ENCODE measurements at places on chromosomes 6 and 20.

DNA sequence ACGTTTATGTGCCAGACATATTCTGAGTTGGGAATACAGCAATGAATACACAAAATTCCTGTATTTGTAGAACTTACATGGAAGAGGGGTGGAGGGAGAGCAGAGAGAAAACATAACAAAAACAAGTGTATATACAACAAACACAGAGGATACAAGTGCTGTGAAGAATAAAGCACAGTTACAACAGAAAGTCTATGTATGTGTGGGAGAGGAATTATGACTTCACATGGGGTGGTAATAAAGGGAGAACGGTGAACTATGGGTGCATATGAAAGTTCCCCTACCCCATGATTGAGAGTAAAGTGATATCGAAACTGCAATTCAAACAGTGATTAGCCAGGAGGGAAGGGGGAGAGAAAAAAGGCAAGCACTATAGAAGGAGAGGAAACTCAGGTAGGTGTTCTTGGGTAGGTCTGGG is 24.6 kb downstream of the HBS1L start:
- no peak for DNase-seq

- DNase-seq: peak; percentile 68
Measured at GRCh38 chr6:166862287-166862977, 93.9 kb downstream of the RNASET2 start.

GRCh38 chr6:70059039-70059719 is 192.8 kb downstream of the COL19A1 start:
- DNase-seq: no peak

DNA sequence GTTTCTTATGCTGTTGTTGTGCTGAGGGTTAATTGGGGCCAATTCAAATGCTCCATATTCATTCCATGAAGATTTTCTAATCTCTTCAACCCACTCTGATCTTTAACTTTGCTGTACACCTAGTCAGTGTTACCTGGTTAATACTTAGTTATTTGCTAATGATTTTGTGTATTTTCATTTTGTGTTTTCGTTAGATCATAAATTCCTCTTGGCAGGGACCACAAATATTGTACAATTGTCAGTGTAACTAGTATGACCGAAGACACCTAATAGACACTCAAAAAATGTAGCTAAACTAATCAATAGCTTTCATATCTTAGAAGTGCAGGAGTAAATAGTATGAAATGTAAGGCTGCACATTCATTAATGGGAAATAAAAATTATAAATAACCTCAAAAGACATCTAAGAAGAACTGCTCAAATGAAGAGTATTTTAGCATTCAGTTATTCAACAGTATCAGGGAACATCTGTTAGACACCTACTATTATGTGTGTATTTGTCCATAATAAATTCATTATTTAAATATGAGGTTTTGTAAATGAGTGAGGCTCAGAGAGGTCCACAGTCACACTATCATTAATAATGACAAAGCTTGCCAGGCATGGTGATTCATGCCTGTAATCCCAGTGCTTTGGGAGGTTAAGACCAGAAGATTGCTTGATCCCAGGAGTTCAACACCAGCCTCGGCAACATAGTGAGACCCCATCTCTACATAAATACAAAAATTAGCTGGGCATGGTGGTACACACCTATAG is 13.4 kb upstream of the HSF2 start:
- no peak for DNase-seq

DNA sequence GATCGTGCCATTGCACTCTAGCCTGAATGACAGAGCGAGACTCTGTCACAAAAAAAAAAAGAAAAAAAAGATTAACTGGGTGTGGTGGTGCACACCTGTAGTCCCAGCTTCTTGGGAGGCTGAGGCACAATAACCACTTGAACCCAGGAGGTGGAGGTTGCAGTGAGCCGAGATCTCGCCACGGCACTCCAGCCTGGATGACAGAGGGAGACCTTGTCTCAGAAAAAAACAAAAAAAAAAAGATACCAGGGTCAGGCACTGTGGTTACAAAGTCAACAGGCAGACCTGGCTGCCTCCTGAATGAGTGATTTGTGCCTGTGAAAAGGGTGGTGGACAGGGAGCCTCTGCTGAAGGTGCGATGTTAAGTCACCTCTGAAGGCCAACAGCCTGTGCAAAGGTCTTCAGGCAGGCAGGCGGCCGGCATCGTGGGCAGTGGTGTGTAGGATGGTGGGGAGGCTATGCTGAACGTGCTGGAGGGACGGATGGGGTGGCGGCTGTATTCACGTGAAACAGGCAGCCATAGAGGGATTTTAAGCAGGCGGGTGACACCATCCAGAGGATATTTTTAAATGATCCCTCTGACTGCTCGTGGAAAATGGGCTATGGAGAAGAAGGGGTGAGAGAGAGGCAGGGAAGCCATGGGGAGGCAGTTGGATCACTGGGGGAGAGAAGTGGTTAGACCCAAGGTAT is 41.4 kb downstream of the NOL4L start:
- no peak for DNase-seq

DNA sequence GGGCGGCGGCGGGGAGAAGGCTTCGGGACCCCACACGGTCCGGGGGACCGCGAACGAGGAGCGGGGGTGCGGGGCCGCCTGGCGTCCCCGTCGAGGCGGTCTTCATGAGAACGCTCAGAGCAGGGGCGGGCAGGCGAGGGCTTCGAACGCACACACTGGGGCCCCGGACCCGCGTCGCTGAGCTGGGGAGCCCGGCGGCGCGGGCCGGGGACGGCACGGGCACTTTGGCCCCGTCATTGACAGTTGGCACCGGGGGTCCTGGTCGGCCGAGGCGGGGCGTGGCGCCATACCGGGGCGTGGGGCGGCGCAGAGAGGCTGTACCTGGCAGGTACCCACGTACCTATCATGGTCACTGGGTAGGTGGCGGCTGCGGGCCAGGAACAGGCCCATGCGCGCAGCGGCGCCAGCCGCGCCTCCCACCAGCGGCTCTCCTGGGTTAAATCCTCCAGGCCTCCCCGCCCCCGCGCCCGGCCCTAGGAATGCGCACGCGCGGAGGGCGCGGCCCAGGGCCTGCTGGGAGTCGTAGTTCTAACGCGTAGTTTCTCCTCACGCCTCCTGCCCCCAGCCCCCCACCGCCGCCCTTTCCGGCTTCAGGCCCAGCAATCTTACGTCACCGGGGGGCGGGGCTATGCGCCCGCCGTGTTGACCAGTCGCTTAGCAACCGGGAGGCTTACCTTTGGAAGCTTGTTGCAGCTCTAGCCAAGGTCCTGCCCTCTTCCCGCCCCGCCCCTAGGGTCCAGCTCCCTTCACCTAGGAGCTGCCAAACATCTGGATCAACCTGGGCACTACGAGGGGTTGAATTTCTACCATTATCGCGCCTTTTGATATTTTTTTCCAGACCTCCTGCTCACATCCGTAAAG is at the start of the genes PACRG and PRKN:
PACRG (plus strand) TSS at position 653 of the 861 bp plus-strand sequence.
PRKN (minus strand) TSS at position 445 of the 861 bp plus-strand sequence.
- DNase-seq: peak; percentile 99

GRCh38 chr20:57909763-57910331 is 200.0 kb upstream of the PMEPA1 start:
- DNase-seq: no peak

DNA sequence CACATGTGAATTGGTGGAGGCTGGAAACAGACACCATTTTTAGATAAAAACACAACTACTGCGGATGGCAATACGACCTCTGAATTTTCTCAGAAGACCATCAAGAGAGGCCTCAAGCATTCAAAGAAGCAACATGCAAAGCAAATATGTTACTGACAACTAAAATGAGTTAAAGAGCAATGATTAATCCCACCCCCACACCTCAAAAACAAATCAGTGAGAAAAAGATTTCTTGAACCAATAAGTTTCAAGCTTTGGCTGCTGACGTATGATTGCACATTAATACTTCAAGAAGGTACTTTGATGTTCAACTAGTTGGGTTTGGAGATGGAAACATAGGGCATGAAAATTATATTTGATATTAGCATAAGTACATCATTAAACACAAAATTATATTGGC is 982 bp downstream of the MMUT start:
- DNase-seq: no peak

DNA sequence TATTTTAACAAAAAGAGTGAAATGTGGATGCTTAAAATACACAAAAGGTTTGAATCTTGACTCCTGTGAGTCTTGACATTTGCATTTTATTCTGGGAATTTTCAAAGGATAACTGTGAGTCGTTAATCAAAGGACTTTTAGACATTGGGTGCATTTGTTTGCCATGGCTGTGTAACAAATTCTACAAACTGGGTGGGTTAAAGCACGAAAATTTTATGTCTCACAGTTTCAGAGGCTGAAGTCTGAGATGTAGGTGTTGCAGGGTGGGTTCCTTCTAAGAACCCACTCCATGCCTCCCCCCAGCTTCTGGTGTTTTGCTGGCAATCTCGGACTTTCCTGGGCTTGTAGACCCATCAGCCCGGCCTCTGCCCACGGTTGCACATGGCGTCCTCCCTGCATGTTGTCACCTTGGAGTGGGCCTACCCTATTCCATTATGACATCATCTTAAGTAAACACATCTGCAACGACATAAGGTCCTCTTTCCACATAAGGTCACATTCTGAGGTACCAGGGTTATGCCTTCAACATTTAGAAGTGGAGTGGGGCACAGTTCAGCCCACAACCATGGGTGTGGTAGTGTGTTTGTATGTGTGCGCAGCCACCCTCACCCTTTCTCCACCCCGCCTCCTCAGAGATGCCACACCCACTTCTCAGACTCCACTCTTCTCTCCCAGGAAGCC is 113.1 kb downstream of the FOXA2 start:
- DNase-seq: no peak

DNA sequence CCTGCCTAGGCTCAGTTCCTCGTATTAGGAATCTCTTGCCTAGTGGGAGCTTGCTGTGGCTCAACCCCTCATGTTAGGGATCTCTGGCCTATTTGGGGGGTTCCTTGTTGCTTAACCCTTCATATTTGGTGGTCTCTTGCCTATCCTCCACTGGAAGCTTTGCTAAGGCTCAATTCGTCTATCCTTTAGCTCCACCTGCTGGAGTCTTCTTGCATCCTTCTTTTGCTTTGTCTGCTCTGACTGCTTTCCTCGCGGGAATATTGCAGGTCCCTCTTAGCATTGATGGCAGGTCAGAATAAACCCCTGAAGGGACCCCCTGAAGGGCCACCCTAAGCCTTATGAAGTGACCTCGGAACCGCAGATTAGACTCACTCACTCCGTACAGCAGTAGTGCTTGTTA is 203.0 kb upstream of the TBX18 start:
- DNase-seq: no peak

GRCh38 chr20:38055294-38055693 is 21.7 kb downstream of the RPRD1B start:
- DNase-seq: no peak

- no peak for DNase-seq
Measured at GRCh38 chr20:45164906-45165305, 9.8 kb upstream of the PI3 start.

DNA sequence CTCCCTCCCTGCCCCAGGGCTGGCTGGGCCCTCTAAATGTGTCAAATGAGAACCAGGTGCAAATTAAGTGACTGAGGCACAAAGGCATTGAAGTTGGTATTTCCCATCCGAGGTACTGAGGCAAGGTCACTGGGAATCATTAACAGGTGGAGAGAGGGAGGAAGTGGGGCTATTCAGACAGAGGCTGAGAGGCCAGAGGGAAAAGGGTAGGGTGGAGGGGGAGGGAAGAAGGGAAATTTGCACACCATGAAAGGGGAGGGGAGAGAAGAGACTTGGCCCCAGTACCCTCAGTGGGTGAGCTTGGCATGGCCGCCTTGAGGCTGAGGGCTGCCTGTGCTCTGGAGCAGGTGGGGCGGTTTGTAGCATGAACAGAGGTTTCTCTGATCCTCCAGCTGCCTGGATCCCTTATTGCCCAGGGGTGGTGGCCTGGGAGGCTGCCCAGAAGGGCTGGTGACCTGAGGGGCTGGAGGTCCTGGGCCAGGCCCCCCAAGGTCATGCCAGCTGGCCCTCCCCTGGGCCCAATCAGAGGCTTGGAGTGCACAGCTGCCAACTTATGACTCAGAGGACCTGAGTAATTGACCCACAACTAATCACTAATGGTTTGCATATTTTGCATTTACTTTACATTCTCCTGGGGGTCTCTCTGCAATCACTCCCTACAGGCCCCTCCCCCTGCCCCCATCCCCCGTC is 40.3 kb upstream of the ZFAND3 start:
- DNase-seq: no peak

DNA sequence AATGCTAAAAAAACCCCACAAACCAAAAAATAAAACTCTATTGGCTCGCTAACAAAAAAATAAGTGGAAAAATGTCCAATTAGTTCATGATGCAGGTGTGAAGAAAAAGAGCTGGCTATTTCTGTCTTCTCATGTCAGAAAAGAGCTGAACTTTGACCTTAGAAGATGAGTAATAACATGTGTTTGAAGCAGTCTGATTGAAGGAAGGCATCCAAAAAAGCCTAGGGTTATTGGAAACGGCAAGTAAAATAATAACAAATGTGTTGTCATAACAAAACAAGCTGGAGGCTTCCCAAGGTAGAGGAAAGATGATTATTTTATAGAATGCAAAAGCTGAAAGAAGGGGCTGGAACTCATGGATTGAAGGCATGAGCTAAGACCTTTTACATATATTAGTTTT is 94.4 kb upstream of the FAM184A start:
- no peak for DNase-seq

DNA sequence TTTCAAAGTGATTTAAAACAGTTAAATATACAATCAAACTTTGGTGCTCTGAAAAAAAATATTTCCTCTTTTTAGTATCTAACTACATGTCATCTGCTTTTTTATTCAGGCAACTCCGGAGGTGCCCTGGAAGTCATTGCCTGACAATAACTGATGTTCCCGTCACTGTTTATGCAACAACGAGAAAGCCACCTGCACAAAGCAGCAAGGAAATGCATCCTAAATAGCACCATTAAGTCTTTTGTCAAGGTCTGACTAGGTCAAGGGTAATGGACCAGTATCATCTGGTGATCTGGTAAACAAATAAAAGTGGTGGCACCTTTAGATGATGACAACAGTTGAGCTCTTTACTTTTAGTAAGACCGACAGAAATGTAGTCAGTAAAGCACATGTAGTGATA is 13.2 kb downstream of the FAM229B start:
- no peak for DNase-seq

- no peak for DNase-seq
Measured at GRCh38 chr20:51481341-51481914, 61.1 kb downstream of the NFATC2 start.

- DNase-seq: no peak
Measured at GRCh38 chr20:36645998-36646397, at the start of gene SLA2. Gene SLA2, minus strand, starts transcription at chr20:36646196. Its CDS starts 4,861 bp downstream, at chr20:36641335.

GRCh38 chr6:148811459-148811858 is 64.6 kb downstream of the UST start:
- no peak for DNase-seq

- DNase-seq: no peak
Measured at GRCh38 chr6:11752360-11752759, 26.2 kb downstream of the ADTRP start.

GRCh38 chr6:56263596-56264315 is 16.4 kb upstream of the COL21A1 start:
- no peak for DNase-seq

DNA sequence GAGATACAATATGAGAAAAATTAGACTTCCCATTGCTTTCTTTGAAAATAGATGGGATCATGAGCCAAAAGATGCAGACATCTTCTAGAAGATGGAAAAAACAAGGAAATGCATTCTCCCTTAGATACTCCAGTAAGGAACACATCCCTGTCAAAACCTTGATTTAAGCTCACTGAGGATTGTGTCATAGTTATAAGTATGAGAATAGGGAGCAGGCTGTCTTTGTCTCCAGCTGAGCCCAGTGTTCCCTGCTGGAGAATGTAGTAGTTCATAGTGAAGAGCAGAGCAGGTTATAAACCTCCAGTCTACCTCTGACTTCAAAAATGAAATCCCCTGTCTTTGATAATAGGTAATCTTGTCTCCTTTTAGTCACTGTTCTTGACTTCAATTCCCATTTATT is 589.9 kb downstream of the PHF3 start:
- no peak for DNase-seq
